ENCODE measurements at places on chromosomes 6 and 20.

DNA sequence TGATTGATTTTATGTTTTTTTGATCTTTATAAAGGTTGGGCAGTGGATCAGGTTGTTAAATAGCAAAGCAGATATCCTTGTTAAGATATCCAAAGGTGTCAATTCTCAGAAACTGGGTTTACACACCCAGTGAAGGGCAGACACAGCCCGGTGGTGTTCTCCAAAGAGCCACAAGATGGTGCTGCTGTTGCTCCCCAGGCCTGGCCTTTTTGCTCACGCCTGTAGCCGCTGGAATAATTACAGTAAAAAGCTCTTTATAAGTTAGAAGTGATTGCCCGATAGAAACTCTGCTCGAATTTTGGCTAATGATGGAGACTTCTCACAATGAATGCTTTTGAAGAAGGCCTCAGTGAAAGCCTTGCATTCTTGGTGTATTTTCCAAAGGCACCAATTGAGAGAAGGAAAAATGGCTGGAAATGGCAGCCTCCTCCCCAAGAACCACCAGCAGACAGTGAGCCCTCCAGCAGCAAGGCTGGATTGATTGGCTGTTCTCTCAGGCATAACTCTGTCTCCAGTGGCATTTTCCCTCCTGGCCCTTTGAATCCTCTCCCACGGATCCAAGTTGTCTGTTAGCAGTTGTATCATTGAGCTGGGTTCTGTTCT is 120.5 kb upstream of the CHD6 start:
- peak; percentile 48 for DNase-seq

GRCh38 chr6:129110690-129111343 is 227.9 kb downstream of the LAMA2 start:
- no peak for DNase-seq

GRCh38 chr6:31736768-31737314 is 511 bp upstream of the CLIC1 start:
- no peak for DNase-seq

DNA sequence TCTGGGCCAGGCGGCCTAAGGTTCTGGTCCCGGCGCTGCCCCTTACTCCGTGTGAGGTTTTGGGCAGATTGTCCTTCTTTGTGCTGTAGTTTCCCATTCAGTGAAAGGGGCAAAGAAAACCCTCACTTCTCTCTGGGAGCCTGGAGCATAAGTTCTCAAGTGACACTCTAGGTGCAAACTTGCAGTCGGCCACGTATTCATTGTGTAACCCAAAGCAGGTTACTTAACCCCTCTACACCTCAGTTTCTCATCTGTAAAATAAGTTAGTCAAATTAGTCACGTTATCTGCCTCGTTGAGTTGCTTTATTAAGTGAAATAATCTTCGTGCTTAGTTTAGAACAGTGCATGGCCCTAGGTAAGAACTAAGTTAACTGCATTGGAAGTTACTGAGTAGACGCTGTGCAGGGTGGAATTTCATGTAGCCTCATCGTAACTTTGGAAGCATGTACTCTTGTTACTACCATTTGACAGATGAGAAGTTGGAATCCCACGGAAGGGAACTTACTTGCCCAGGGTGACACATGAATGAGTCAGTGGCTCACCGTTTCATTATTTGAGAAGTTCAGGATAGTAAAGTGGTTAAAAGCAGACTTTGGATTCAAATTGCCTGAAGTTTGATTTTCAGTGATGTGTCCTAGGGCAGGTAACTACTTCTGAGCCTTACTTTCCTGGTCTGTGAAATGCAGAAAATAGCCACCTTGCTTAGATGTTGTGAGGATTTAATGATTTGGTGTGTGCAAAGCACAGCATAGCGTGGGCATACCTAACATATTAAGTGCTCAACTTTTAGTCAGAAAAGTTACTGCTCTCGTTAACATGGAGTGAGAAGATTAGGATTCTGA is 556 bp upstream of the MROH8 start:
- no peak for DNase-seq

DNA sequence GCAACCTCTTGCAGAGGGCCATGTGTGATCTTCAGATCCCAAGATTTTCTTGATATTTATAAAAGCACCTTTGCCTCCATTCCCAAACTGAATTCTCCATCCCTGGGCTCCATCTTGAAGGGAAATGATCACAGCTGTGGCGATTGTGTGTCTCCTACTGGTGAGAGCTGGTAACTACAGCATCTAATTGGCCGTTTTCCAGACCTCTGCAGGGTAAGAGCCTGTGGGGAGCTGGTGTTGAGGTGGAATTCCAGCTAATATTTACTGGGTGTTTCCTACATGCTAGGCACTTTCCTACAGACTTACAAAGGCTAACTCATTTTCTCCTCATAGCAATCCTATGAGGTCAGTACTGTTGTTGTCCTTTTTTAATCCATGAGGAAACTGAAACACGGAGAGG is 59.2 kb upstream of the FNDC1 start:
- DNase-seq: no peak

DNA sequence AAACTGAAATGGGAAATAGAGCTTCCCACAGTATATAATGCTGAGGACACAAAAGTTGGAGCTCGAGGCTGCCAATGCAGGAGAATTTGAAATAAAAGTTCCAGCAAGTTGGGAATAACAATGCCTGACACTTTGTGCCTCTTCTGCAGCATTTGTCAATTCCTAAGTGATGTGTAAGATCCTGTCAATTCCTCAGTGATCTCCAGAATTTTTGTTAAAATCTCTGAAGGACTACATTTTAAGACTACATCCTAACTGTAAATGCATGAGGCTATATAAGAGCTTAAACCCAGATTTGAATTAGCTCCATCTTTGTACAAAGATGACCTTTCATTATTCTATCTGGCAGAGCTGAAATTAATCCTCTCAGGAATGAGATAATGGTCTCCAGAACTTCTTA is 208.2 kb downstream of the COL12A1 start:
- DNase-seq: no peak

GRCh38 chr6:15475261-15475660 is 187.6 kb downstream of the DTNBP1 start:
- no peak for DNase-seq

DNA sequence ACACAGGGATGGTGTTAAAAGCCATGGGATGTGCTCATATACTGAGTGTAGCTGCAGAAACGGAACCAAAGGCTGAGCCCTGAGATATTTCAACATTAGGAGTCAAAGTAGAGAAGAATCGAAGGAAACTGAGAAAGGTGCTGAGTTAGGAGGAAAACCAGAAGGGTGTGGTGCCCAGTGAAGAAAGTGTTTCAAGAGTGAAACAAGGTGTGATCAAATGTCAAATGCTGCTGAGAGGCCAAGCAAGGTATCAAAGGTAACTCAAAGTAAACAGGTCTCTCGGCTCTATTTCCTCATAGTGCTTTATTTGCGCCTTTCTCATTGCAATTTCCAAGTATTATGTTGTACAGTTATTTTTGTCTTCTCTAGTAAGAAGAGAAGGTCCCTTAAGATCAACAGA is 94.1 kb downstream of the PRDM1 start:
- no peak for DNase-seq

GRCh38 chr20:6726761-6727160 is 40.7 kb upstream of the BMP2 start:
- DNase-seq: no peak

- DNase-seq: no peak
These were observed 108.2 kb downstream of the SOBP start for GRCh38 chr6:107598091-107598490.

GRCh38 chr20:46330072-46330763 is 21.9 kb upstream of the CDH22 start:
- DNase-seq: peak; percentile 55

GRCh38 chr6:72589096-72589495 is 32.8 kb upstream of the KCNQ5 start:
- DNase-seq: no peak

DNA sequence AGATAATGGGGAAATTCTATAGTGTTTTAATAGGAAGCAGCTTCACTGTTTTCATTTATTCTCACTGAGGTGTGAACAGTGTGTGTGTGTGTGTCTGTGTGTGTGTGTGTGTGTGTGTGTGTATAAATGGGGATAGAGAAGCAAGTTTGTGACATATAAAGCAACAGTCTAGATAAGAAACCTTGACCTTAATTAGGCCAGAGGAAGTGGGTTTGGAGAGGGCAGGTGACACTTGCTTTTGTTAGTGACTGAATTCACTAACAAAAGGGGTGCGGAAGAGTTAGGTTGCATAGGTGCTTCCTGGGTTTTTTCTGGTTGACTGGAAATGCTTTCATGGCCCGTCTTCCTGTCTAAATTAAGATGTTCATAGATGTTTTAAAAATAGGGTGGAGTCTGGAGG is 515.7 kb upstream of the FLRT3 start:
- DNase-seq: no peak

DNA sequence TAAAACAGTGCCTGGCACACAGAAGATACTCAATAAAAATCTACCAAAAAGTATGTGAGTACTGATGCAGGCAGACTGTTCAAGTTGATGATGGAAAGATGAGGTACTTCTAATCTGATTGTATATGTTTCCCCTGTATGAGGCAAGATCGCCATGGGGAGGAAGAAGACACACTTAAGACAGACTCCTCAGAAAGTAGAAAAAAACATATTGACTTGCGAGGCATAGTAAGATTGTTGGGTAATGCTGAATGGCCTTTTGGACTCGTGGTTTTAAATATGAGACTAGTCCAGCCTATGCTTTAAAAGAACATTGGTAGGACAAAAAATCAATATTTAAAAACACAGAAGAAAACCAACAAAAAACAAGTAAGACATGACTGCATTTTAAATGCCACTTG is 72.6 kb downstream of the SHPRH start:
- no peak for DNase-seq

- DNase-seq: no peak
These were observed 180.7 kb downstream of the BTBD3 start for GRCh38 chr20:12098421-12098820.

DNA sequence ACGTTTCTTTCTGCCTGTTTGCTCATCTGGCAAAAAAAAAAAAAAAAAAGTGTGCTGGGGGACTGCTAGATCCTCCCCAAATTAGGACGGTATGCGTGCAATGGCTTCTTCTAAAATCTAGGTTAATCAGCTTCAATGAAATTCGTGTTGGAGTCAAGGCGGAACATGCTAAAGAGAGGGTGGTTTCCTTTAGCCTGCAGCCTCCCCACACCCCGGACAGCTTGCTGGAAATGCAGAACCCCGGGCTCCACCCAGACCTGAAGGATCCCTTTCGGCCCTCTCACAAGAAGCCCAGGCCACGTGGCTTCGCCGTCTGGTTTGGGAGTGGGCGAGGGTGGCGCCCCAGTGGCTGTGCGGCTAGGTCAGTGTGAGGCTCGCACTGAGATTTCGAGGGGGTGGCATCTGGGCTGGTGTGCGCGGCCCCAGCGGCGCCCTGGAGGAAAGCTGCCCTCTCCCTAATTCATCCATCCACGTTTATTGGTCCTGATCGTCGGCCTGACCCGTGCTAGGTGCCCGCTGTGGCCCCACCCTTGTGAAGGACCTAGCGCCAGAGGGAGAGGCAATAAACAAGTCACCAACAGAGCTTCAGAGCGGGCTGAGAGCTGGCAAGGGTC is 49.0 kb downstream of the APCDD1L start:
- no peak for DNase-seq

GRCh38 chr20:23609486-23610109 is 3.9 kb upstream of the CST9 start:
- DNase-seq: no peak

DNA sequence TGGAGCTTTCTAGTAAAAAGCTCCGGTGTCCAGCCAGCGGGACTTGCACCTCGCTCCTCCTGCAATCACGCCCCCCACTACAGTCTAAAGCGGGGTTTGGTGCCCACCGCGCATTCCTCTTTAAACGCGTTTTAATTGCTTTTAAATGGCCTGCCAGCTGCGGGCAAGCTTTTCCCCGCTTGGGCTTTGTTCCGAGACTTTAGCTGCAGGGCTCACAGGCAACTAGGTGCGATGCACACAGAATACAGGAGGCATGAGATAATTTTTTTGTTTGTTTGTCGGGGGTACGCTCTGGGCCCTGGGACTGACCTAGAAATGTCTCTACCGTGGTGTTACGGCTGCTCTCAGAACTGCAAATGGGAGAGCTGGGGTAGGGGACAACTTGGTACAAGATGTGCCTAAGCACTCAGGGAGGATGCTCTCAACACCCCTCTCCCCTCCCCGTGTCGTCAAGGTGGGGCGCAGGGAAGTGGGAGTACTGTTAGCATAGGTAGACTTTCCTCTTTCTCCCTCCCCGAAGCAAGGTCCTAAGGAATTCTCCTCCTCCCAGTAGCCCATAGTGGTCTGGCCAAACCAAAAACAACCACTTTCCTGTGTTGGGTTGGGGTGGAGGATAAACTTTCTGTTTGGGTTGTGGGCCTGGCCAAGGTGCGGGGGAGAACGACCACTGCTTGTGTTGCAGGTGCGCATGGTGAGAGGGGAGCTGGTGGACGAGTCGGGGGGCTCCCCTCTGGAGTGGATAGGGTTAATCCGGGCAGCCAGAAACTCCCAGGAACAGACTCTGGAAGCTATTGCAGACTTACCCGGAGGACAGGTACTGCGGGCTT is 1.6 kb downstream of the PRDM13 start:
- DNase-seq: no peak

DNA sequence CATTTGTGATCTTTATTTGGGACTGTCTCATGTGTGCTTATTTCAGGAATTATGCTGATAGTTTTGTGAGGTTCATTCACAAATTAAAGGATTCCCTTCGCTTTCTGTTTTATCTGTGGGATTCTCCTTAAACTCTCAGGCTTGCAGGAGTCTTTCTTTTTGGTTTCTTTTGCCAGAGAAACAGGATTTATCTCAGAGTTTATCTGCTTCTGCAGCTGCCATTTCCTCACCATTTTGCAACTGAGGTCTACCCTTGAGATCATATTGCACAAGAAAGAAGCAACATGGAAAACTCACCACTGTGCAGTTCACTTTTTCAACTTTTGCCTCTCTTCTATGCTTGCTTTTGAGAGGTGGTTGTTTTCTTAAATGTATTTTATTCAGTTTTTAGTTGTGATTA is 201.0 kb downstream of the PRL start:
- no peak for DNase-seq

GRCh38 chr20:31260326-31260932 is 3.0 kb downstream of the DEFB115 start:
- peak; percentile 11 for DNase-seq

- DNase-seq: no peak
These were observed 41.0 kb upstream of the COL21A1 start for GRCh38 chr6:56288347-56288746.

- peak; percentile 37 for DNase-seq
These were observed 719 bp downstream of the SMPD2 start for GRCh38 chr6:109441069-109441816.

DNA sequence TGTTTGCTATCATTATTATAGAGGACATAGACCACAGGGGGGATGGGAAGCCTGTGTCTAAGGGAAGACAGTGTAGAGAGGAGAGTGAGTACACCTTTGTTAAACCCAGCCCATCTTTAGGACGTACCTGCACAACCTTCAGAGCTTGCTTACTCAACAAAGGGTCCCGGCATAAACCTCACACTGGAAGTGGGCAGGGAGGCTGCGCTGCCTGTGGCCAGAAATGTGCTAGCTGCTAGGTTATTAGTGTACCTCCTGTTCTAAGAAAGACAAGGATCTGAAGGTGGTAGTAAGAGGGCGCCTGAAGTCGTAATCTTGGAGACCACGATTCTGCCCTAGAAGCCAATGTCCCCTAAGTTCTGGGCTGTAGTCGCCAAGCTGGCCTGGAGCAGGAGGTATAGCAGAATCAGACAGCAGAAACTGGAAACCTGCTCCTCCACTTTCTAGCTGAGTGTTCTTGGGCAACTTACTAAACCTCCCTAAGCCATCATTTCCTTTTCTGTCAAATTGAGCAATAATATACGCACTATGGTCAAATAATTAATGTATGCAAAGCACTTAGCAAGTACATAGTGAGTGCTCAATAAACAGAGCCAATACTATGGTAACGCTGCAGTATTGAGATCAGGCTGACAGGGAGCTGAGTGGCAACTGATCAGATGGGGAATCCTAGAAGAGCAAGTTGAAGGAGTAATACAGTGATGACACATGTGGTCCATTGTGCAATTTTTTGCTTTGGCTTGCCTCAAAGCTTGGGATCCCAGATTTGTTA is 16.8 kb upstream of the AKIRIN2 start:
- DNase-seq: no peak
